ENCODE measurements at places on chromosomes 1 and 21.
A peak's percentile ranks its signal among the peaks of the same experiment; 100 is the strongest.

- no peak for DNase-seq
Measured at GRCh38 chr1:60059468-60059867, 14.1 kb downstream of the C1orf87 start.

GRCh38 chr1:51365774-51366173 lies 35.4 kb upstream of the TTC39A start:
- DNase-seq = no peak

DNA sequence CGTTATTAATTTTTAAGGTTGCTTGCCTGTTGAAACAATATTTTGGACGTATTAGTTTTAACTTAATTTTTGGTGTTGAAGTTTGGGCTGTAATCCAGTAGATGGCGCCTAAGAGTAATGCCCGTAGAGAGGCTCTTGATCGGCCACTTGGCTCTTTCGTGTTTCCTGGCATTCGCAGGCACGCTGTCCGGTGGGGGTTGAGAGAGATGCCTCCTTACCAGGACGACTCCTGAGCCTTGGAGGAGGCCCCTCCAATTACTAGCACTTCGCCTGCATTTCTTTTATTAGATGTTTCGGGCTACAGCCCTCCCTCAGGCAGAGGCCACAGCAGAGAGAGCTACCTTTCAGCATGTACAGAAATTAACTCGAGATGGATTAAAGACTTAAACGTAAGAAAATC lies 12.0 kb downstream of the OR2M4 start:
- DNase-seq = no peak

DNA sequence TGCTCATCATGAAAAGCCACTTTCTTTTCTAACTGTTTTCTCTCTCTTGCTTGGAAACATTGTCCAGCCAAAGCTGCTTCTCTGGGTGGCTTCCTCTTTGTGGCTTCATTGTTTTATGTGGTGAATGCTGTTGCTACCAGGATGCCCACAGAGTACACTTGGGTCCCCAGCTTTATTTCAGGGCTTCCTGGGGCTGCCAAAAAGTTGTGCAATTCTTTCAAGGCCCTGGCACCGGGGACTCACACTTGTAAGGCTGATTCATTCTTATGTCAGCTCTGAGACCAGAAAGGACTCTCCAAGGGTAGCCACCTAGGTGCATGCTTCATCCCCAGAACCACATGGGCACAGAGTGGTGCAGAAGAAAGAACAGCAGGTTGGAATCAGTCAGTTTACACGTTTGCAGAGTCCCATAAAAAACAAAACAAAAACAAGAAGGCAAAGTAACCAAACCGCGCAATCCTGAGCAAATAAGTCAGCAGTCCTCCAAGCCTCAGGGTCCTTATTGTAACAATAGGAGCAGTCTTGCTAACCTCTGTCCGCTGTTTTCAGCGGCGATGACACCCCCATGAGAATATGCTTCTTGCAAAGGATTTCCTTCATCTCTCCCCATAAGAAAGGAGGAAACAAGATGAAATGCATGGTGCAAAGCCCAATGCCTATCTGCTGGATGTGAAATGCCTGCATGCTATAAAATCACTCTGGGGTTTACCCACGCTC lies 89.9 kb upstream of the SSX2IP start:
- peak; percentile 8 for DNase-seq

DNA sequence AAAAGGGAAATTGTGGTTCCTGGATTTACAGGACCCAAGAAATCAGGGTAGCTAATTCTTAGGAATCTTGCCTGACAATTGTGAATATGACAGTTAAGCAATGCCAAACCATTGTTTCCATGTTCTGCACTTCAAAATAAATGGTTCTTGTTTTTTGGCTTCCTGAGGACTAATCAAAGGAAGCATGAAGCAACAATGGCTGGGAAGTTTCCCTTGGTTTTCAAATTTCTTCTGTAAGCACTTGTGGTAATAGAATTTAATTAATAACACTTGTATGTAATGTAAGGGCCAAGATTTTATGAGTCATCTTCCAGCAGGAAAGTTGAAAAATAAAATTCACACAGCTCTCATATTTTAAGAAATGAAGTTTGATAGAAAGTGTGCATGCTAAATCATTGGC lies 31.7 kb downstream of the JAM2 start:
- no peak for DNase-seq

DNA sequence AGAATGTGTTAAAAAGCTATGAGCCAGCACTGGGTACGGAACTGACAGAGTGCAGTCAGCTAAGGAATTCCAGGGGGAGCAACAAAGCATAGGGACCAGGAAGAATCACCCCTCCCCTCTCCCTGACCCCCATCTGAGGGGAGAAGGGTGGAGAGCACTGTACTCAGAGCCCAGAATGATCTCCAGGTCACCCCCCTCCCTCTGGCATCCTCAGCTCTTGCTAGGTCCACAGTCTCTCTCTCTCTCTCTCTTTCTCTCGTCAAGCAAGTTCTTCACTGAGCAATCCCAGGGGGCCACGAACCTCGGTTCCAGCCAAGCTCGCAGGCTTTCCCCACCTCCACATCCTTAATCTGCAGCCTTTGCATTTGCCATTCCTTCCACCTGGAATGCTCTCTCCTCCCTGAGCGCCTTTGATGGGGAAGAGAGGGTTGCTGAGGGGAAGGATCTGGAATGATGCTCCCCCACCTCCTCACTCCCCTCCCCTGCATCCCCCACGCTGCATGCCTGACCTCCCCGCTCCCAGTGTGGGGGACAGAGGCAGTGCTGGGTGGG lies 6.7 kb upstream of the WASF2 start:
- no peak for DNase-seq

DNA sequence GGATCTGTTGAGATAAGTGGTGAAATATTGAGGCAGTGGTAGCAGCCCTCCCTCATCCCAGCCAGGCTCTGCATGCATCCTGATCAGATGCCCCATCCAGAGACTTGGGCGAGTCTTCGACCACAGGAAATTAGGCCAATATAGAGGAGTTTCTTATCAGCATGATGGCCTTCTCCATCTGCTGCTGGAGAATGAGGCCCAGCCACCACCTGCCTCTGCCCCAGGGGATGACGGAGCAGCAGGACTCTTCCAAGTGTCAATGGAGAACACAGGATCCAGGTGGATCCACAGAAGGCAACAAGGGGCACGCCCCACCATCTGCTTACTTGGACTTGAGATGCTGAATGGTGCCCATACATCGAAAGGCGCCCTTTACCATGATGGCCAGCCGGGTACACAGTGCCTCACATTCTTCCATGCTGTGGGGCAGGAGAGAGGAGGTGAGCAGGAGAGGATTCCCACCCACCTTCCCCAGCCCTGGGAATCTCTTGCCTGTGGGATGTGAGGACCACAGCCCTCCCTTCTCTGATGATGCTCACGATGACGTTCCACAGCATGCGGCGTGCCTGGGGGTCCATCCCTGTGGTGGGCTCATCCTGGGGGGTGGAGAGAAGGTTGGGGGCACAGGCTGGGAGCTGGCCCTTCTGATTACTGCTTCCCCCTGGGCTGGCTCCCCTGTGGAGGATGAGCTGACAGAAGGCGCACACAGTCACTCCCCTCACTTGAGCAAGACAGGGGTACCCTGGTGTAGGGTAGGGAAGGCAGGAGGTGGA lies 91.5 kb upstream of the GCLM start:
- no peak for DNase-seq

- peak; percentile 46 for DNase-seq
Measured at GRCh38 chr1:145960468-145961108, 2.8 kb upstream of the LIX1L start.

DNA sequence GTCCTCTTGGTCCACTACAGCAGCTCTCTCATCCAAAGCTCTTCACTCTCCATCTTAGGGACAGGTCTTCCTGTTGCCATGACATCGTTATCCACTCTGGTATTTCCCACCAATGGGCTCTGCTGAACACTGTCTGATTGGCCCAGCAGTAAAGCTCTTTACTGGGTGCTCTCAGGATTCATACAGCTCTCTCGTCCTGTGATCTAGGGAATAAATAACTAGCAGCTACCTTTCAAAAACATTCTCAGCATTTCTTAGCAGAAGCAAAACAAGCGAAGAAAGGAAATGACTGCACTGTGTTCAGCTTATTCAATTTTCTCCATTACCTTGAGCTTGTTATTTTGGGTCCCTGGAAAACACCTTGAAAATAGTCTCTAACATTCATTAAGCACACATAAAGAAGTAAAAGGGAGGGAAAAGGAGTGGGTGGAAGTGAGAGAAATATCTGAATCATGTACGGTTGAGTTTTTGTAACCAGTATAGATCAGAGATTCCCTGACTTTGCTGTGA lies 163.4 kb upstream of the SGIP1 start:
- no peak for DNase-seq

DNA sequence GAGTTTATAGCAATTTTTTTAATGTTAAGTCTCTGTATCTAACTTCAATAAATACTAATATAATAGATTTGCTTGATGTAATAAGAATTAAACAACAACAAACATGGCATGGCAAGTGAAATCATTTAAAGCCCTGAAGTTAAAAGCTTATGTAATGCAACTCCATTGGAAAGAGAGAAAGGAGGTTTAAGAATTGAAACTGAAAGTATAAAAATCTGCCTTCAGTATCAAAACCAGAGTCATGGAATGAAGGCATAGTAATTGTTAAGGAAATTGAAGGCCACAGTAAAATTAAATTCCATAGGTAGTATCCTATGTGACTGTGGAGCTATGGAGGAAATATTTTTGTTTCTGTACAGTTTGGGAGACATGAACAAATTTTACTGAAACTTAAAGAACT lies 55.1 kb downstream of the PRDX6 start:
- DNase-seq = no peak
